ENCODE measurements at places on chromosomes 2 and 18. TPM values are rescaled to one million over a fixed set of nuclear protein-coding genes. Genes with fewer than 3 reads are reported as not detected.

TANC1 gene
- total RNA-seq: 49.7 TPM

CFC1 gene
- total RNA-seq: not detected

SP140 gene
- not detected for total RNA-seq

DNA sequence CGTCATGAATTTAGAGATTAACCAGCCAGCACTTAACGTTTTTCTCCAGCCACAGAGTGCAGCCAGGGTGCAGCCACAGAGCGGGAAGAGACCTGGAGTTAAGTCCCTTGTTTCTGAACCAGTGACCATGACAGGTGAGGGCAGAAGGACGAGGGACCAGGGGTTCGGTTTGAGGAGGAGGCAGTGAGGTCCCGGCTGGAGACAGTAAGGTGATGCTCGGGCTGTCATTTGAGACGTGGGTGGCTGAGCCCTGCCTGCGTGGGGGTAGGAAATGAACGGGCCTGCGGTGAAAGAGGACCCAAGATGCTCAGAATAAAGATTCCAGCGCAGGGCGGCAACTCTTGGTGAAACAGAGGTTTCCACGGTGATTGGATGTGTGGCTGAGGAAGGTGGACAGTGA, 205.9 kb downstream of the SNTG2 start:
- no peak for DNase-seq

DNA sequence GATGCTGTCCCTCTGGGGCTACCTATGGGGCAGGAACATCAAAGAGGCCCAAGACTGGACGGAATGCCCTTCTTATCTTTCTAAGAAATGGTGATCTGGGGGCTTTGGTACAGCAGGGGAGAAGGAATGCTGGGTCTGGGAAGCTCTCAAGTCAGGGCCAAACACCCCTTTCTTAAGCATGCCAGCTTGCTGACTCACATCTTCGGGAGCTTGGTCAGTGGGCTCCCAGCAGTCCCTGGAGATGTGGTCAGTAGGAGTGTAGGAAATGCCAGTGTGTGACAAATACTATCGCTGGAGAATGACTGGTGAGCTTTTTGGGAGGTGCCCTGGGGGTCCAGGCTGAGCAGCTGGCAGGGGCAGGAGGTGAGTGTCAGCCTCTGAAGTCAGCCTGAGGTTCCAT, 105.0 kb upstream of the CDC42EP3 start:
- no peak for DNase-seq

GRCh38 chr18:35851286-35851970, 121.1 kb upstream of the RMP24 start:
- no peak for DNase-seq
